Left renal pelvis (tissue), 4 donors: ENCODE measurements at places on chromosomes 11 and 22. TPM values are rescaled to one million over a fixed set of nuclear protein-coding genes. Genes with fewer than 3 reads are reported as not detected.

The RNF169 gene
- polyA plus RNA-seq, result 19.1 TPM

The TNNT3 gene
- 10.2 TPM for polyA plus RNA-seq

The MPZL3 gene
- 5.0 TPM for polyA plus RNA-seq

The OR56A1 gene
- not detected for polyA plus RNA-seq

The ARAP1 gene
- 108 TPM for polyA plus RNA-seq

- DNase-seq, result no peak
Measured at GRCh38 chr11:45665206-45665932, at the start of gene CHST1. Gene CHST1 (minus strand): TSS chr11:45665622. CDS start chr11:45650923, 14,699 bp downstream.

GRCh38 chr11:120167659-120168058, 29.7 kb upstream of the TRIM29 start:
- DNase-seq, result no peak

- no peak for DNase-seq
Measured at GRCh38 chr11:94563176-94563847, 3.9 kb upstream of the PIWIL4 start.

GRCh38 chr11:34495239-34495723, 18.3 kb downstream of the ELF5 start:
- no peak for DNase-seq

- no peak for DNase-seq
Measured at GRCh38 chr11:17699147-17700114, 19.9 kb upstream of the MYOD1 start.

- no peak for DNase-seq
Measured at GRCh38 chr11:6443269-6444003, 2.6 kb upstream of the HPX start.

DNA sequence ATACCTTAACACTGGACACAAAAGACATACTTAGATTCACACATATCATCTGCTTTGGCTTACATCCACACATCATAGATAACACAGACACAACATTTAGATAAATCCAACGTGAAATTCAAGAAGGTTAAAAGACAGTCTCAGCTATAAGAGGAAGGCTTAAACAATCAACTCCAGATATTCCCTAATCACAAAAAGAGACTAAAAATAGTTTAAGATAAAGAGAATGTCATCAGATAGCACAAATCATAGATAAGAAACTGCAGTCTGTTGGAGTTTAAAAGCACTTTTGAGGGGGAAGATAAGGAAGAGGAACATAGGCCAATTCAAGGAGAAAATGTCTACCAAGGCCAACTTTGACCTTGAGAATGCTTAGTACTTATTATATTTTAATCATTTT, 504.8 kb downstream of the JRKL start:
- DNase-seq, result no peak

DNA sequence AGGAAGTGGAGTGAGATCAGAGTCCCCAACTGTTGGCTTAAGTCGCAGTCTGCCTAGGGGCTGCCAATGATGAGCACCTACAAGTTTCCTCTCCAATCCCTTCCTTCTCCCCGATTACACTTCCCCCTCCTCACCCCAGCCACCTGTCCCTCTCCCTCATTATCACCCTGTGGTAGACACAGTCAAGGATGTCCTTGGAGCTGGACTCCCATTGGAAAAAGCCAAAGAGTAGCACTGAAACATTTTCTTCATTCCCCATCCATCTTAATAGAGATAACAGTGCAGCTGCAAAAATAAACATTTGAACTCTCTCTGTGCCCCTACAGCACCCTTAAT, 146.2 kb downstream of the DBX1 start:
- no peak for DNase-seq

GRCh38 chr11:134731213-134731961, 319.3 kb upstream of the B3GAT1 start:
- DNase-seq, result no peak

DNA sequence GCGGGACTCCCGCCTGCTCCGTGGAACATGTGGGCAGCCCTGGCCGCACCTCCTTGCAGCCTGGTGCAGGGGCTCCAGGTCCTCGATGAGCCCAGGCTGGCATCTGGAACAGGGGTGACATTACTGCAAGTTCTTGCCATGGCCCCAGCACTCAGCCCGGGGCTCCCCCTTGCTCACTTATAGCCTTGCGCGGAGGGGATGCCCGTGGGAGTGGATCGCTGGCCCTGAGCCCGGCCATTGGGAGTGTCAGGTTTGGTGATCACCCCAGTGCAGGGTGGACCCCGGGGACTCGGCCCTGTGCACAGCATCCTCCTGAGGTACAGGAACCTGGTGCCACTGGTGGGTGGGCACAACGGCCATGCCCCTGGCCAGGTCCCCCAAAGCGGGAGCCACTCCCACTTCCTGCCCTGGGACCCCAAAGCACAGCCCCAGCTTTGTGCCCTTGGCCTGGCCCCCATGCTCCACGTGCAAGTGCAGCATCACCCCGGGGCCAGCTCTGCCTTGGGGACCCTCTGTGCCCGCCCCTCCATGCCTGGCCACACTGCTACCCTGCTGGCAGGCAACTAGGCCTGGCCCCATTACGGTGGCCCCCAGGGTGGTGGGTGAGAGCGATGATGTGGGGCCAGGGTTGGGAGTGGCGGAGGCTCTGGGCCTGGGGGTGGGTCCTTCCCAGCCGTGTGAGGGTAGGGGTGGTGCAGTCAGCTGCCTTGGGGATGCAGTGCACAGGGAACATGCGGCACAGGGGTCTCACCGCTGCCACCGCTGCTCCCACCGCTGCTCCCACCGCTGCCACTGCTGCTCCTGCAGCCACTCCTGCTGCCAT, 439.8 kb downstream of the TBC1D22A start:
- DNase-seq, result no peak

GRCh38 chr11:1546536-1547466, 25.3 kb downstream of the DUSP8 start:
- no peak for DNase-seq

DNA sequence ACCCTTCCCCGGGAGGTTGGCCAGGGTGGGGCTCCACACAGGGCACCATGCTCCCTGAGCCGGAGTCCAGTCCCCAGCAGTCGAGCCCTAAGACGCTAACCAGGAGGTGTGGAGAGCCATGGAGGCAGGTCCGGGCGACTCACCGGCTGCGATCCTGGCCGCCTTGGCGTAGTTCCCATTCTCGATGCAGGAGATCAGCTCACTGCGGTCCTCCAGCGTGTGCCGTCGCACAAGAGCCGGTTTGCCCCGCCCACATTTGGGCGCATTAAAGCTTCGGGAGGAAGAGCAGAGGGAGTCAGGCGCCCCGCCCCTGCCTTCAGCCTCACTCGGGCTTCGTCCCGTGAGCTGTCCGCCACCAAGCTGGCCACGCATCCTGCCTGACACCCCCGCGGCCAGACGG, 50.8 kb downstream of the BRD1 start:
- no peak for DNase-seq

- DNase-seq, result no peak
Measured at GRCh38 chr11:57223601-57224000, 13.4 kb downstream of the APLNR start.

DNA sequence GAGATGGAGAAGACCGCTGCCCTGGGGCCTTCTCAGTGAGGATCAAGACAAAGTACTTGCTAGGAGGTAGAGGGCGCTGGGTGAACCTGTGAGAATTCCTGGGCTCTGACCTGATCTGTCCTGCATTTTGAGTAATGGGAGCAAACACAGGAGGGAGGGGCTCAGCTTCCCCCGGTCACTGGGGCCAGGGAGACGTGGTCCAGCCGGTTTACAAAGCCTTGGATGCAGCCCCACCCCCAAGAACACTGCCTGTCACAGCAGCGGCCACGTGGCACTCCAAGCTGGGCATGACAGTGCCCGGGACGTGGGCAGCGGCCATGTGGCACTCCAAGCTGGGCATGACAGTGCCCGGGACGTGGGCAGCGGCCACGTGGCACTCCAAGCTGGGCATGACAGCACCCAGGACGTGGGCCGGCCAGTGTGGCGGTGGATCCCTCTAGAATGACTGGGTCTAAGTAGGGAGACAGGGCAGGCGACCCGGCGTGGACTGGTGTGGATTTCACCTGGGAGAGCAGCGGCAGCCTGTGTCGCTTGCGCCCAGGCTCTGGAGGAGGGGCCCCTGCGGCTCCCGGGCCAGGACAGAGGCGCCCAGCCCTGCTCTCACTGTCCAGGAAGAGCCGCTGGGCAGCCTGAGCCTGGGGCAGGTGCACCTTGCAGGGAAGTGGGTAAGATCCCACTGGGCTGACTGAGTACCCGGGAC, 2.5 kb upstream of the TTLL8 start:
- DNase-seq, result no peak

GRCh38 chr11:114057147-114057546, 2.4 kb upstream of the ZBTB16 start:
- DNase-seq, result no peak
